ENCODE measurements at places on chromosomes 4 and X. TPM values are rescaled to one million over a fixed set of nuclear protein-coding genes. Genes with fewer than 3 reads are reported as not detected.

GRCh38 chrX:49171752-49172279 is at the start of gene PLP2:
Gene PLP2 (plus strand): TSS chrX:49171898. CDS start chrX:49172001, 103 bp downstream.
- DNase-seq: no peak

GRCh38 chr4:92305148-92305877 is 1.5 kb downstream of the GRID2 start:
- peak; percentile 92 for DNase-seq

DNA sequence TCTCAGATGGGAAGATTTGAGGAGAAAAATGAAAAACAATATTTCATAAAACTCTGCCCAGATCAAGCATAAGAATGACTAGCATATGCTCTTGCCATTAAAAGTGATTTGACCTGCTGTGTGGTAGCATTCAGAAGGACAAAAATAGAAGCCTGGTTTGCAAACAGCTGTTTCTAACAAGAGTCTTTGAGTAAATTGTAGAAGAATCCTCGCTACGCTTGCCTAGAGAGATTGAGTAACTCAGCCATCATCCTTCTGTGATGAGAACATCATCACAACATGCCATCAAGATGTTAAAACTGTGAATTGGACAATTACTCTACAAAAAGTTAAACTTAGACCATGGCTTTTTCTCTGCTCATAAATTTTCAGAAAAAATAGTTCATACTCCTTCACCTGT is 168.9 kb upstream of the PUDP start:
- no peak for DNase-seq

DNA sequence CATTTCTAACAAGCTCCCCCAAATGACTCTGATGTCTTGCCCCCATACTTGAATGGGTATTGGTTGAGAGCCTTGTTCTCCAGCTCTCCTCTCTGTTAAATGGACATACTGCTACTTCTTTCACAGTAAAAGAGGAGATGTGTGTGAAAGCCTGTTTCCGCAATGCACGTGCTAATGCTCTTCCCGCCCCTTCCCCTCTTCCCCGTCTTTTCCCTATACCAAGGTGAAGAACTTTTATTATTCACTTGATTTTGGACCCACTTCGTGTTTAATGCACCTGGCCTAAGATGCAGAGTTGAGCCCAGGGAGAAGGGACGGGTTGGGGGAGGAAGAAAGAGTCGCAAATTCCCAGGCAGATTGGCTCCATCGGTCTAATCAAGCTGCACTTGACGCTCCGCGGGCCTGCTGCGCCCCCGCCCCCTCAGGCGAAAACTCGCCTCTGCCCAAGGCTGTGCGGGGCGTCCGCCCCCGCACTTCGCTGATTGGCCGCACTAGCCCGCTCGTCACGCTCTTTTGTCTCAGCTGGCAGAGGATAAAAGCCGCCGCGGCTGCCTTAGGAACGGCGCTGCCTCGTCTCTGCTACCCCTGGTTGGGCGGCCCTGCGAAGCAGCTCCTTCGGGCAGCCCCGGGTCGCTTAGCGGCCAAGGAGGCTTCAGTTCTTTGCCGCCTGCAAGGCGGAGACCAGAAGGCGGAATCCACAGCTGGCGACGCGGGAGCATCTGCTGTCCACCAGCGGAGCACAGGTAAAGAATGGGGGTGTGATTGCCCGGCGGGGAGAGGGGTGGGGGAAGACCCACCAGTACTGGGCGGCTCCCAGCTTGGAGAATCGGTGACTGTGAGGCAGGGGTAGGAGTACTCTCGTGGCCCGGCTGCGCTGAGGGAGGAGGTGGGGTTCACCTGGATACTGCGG is at the start of gene ZCCHC12:
ZCCHC12 (plus strand) TSS at position 562 of the 910 bp plus-strand sequence. CDS start 1,421 bp downstream, outside the sequence.
- no peak for DNase-seq

The ANKRD17 gene
- 55.1 TPM for total RNA-seq

- peak; percentile 85 for DNase-seq
Measured at GRCh38 chr4:1249148-1249730, 309 bp upstream of the CTBP1 start.

The KDR gene
- 0.67 TPM for total RNA-seq
